ENCODE measurements at places on chromosomes 1 and 21. TPM values are rescaled to one million over a fixed set of nuclear protein-coding genes. Genes with fewer than 3 reads are reported as not detected.

The SPATA21 gene
- total RNA-seq: not detected

The WDR64 gene
- total RNA-seq: not detected

The CSMD2 gene
- total RNA-seq: not detected

The MROH9 gene
- total RNA-seq: not detected

The MYOM3 gene
- total RNA-seq: not detected
